ENCODE measurements at places on chromosomes 6 and 20. TPM values are rescaled to one million over a fixed set of nuclear protein-coding genes. Genes with fewer than 3 reads are reported as not detected.

Gene ANGPT4
- 0.21 TPM for total RNA-seq

Gene MACROD2
- 28.2 TPM for total RNA-seq

Gene PKIB
- total RNA-seq, result 5.1 TPM

DNA sequence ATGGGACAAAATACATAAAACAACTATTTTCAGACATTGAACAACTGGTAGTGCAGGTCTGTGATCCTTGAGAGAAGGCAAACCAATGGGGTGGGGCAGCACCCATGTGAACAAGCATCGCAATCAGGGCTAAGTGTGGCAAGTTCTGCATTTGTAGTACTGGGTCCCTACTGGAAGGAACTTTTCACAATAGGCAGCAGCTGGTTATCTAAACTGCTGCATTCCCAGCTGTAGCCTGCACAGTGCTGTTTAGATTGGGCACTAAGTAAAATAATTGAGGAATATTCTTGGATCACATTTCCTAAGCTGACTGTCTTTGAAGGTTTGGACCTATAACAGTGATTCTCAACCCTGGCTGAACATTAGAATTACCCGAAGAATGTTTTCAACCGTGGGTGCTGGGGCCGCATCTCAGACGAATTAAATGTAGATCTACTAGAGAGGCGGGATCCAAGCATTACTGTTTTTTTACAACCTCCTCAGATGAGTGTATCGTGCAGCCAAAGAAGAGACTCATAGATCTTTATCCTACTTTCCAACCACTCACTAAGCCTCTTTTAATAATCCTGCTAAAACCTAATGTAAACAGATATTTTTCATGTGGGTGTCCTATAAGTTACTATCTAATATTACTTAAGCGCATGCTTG lies 12.4 kb upstream of the MAP3K4 start:
- DNase-seq, result no peak

DNA sequence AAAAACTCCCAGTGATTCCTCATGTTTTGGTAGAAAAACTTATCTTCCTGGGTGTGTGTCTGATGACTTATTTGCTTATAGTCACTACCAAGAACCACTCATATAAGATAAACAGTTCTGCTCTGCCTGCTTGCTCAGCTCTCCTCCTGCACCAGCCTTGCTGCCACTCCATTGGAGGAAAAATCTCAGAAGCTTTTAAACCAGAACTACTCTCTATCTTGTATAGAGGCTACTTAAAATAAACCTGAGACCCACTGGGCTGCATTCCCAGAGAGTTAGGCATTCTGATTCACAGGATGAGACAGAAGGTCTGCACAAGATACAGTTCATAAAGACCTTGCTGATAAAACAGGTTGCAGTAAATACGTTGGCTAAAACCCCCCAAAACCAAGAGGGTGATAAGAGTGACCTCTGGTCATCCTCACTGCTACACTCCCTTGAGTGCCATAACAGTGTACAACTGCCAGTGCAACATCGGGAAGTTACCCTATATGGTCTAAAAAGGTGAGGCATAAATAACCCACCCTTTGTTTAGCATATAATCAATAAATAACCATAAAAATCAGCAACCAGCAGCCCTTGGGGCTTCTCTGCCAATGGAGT lies 728.3 kb downstream of the EPHA7 start:
- no peak for DNase-seq

DNA sequence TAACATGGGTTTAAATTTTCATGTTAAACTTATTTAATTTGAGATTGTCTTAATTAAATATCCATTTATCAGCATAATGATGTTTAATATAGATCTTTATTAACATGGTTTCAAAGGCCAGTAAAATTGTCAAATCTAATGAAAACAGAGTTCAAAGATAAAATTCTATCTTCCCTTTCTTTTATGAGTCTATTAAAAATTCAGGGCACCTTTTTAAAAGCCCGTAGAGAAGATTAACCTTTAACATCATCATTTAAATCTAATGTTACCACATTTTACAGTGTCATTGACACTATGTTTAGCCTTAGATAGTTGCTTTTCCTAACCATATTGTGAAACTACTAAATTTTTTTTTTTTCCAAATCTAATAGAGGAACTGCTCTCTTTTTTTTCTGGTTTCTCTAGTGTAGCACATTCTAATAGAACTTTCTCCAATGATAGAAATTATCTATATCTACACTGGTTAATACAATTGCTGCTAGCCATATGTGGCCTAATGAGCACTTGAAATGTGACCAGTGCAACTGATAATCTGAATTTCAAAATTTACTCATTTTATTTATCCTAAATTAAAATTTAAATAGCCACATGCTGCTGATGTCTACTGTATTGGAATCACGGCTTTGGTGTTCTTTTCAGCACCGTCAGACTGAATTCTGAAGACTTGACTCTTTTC lies 410.9 kb downstream of the UTRN start:
- no peak for DNase-seq

- DNase-seq, result no peak
Measured at GRCh38 chr6:35049900-35050756, 91.0 kb downstream of the TCP11 start.

GRCh38 chr6:8268156-8268555 lies 165.8 kb upstream of the EEF1E1 start:
- DNase-seq, result no peak

GRCh38 chr6:14751645-14752175 lies 494.2 kb upstream of the JARID2 start:
- no peak for DNase-seq

DNA sequence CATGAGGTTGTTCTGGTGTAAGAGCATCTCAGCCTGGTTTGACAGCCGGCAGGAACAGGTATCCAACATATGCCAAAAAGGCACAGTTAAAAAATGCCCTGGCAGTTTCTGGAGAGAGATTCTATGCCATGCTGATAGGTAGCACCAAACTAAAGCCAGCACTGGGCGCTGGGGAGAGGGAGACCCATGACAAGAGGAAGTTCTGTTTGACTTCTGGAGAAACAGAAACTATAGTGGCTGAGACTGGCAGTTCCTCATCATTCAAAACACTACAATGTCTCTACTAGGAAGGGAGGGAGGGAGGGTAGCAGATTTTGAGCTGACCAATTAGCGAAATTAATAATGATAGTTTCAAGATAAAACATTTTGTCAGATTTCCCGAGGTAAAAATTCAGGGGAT lies 174.1 kb downstream of the ADAT2 start:
- DNase-seq, result no peak

DNA sequence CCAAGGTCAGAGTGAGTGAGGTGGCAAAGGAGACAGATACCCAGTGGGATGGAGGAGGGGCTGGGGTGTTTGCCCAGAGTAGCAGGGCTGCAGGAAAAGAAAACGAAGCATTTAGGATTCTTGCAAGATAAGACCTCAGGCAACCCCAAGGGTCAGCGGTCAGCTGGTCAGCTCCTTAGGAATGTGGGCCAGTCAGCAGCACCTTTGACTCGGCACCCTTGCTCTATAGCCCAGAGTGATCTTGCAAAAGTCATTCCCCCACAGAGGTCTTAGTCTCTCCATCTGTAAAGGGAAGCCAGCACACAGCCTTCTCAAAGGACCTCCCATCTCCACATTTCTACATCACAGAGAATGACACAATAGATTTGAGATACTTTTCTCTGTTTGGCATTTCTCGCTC lies 56.7 kb downstream of the VEGFA start:
- no peak for DNase-seq

- no peak for DNase-seq
Measured at GRCh38 chr6:29847871-29848630, 20.4 kb downstream of the HLA-G start.

All from urinary bladder (tissue), 4 donors.